ENCODE measurements at places on chromosomes 5 and 9.

GRCh38 chr9:133520121-133520835, 4.5 kb downstream of the MYMK start:
- DNase-seq: no peak

DNA sequence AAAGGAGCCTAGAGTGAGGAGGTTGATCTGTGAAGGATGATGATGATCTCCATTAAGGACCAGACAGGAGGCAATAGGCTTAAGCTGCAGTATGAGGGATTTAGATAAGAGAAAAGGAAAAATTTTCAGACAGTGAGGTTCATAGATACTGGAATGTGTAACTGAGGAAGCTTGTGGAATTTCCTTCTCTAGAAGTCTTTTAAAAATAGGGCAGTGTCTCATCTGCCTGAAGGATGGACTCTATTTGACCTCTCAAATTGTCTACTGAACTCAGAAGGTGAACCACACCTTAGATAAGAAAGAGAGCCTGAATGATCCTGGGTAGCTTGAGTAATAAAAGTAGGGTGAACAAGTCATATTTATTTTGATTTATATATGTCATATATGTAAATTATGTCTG, 148.2 kb upstream of the CDKN2B start:
- DNase-seq: no peak

- no peak for DNase-seq
Observed at GRCh38 chr5:62935660-62936059, 357.0 kb downstream of the LRRC70 start.

GRCh38 chr5:10595672-10596309, 31.9 kb downstream of the ANKRD33B start:
- peak; percentile 94 for DNase-seq

DNA sequence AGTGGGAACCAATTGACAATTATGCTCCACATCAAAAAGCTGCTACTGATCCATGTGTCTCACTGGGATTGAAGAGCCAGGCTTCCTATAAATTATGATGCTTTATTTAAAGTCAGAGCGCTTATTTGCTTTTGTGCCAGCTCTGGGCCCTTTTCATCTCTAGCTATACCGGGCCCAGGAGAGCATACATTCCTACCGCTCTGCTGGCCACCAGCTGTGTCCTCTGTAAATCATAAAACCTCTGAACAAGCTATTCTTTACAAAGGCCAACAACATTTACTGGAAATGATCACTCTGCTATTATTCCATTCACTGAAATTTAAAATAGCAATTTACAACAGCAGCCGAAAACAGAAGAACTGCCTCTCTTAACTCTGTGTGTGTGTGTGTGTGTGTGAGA, 86.6 kb downstream of the ZNF608 start:
- no peak for DNase-seq

GRCh38 chr5:116382032-116382873, 192.4 kb downstream of the SEMA6A start:
- DNase-seq: no peak

DNA sequence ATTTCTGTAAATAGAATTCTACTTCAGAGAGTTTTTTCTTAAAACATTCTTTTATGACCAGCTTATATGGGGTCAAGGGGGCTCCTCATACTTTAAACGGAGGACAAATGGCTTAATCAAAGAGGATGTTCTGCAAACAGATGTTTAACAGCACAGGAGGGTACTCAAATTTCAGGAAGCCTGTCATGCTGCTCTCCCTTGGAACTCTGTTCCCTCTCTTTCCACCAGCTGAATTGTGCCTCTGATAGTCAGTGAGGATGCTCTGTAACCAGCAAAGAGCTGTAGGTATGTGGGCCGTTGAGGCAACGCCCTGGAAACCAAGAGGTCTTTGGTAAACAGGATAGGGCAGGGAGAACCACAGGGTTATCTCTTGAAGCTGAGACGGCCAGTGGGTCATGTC, 161.1 kb downstream of the C5orf15 start:
- no peak for DNase-seq

DNA sequence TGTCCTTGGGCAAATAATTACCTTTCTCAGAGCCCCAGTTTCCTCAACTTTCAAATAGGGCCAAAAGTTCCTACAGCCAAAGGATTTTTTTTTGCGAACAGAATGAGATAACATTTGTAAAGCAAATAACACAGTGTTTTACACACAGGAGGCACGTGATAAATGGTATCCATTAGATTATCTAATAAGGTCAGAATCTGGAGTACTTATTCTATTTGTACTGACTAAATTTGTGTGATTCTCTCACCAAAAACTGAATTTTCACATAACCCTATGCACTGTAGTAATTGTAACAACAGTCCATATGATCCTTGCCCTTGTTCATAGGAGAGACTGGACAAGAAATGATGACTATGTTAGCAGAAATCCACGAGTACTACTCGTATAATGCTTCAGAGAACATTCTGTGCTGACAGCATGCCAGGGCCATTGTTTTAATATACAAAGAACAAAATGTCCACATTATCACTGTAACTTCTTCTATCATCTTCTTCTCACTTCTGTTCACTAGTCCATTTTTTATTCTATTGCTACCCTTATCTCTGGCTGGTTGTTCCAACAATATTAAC, 13.9 kb upstream of the FEM1C start:
- DNase-seq: no peak

- DNase-seq: no peak
Observed at GRCh38 chr9:129394886-129395279, 216.8 kb upstream of the IER5L start.

- no peak for DNase-seq
Observed at GRCh38 chr5:120314191-120314590, 149.9 kb upstream of the PRR16 start.

- peak; percentile 37 for DNase-seq
Observed at GRCh38 chr9:88462191-88462590, 72.8 kb upstream of the NXNL2 start.

DNA sequence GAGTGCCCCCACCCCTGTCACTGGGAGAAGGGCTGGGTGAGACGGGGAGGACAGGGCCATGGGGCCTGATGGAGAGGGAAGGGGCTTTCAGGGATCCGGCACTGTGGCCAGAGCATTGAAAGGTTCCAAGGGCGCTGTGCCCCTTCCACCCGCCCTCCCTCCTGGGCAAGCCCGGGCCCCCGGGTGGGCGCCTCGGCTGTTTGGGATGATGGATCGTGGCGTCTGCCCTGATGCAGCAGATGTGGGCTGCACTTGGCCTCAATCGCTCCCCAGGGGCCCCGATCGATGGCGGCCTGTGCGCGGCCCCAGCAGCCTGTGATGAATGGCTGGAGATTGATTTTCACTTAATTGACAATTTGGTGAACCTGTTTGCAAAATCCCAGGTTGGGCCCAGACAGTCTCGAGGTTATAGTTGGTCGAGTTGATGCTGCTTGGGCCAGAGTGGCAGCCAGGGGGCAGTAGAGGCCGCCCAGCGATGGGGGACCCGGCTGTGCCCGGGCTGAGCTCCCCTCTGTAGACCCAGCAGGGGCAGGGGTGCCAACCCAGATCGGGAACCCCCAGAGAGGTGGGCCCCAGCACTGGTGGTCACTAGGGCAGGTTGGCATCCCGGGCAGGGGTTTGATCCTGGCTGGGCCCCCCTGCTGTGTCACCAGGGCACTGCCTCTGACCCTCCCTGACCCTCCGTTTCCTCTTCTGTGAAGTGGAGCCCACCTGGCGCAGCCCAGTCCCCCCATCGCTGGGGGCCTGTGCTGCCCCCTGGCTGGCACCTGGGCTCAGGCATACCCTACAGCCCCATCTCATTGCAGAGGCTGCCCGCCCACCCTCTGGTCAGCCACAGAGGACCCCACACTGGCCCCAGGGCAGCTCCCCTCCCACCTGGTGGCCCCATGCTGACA, 34.7 kb downstream of the LHX3 start:
- no peak for DNase-seq

GRCh38 chr9:129497813-129498450, 123.0 kb downstream of the C9orf50 start:
- DNase-seq: no peak

DNA sequence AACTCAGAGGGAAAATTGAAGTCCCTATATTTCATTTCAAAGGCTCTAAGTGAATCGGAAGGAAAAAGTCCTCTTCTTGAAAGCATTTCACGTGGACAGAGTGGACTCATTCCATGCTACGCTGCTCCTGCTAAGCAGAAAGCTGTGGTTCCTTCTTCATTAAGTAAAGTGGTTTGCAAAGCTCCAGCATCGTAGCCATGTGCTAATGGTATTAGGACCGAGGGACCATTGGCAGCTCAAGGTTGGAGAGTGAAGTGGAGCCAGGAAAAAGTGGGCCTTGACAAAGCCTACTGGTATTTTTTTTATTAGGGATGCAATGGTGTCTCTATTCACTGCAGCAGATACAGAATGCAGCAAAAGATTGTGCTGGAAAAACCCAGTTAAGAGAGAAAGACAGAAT, 16.4 kb upstream of the SEMA4D start:
- no peak for DNase-seq

DNA sequence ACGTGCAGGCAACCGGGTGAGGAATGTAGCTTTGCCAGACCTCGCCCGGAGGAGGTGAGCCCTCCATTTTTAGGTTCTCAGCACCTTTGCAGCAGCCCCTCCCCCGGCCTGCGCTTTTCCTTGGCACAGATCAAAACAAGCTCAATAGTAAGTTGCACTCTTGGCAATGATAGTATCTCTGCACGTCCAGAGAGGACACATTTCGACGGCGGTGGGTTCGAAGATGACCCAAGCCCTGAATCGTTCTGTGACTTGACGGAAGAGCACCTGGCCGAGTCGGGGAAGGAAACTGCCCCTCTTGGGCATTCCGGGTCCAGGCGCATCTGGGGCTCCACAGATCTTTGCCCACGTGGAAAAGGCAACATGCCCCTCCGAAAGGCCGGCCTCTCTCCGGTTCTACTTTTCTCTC, 904 bp downstream of the GDNF start:
- DNase-seq: no peak

DNA sequence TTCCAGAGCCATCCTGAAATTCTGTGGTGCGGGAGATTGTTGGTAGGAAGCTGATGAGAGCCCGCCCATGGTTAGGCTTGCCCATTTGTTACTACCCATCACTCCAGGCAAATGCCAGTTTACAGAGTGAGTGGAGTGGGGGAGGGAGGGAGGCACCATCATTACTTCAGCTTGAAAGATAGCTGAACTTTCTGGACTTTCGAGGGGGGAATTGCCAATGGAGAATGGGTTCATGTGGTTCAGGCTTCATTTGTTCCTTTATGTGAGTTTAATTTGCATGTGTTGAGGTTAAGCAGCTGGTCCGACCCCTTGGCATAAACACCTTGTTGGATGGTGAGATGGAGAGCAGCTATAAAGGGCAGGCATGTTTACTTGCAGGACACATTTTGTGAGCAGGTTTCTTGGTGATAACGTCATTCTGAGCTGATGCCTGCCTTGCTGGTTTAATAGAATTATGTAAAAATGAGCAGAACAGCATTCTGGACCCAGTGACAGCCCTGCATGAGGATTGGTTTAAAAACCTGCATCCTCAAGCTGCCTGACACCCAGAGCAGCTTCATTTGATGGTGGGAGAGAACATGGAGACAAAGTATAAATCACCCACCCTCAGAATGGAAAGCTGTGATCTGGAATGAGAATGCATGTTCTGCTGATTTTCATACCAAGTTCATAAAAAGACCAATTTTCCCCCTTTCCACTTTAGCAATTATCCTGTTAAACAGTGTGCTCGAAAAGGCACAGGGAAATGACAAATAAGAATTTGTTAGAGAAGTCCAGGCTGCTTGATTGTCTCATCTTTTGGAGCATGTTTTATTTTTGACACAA, 106.3 kb downstream of the TRIO start:
- no peak for DNase-seq

DNA sequence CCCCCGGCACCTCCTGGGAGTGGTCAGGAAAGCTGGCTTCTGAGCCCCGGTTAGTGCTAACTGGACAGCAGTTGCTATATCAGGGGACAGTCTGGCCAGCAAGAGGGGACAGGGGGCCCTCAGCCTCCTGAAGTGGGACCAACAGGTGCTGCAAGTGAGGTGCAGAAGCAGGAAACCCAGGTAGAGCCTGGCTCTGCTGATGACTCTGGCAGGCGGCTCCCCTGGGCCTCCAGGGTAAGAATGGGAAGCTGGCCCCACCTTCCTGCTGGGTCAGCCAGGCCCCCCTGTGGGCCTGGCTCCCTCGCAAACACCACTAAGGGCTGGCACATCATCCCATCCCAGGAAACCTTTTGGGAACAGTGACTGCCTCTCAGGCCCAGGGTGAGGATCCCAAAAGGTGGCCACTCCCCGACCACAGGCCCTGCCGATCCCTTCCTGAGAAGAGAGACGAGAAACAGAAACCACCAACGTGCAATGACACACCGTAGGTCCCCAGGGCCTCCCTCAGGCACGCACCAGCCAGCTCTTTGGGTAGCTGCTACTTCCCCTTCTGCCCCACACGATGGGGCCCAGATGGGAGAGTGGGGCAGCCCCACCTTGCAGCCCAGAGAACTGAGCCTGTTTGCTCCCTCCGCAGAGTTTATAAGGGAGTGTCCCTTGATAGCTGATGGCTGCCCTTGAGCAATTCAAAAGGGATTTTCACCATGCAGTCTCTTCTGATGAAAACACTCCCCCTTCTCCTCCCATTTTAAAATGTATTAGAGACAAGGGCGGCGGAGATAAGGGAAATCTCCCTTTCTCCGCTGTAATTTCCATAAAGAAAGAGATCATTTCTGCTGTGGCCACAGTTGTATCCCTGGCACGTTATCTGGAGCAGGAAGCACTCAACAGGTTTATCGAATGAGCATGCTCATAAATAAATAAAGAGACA, 76.8 kb downstream of the STK10 start:
- DNase-seq: no peak

GRCh38 chr5:135095052-135095715, 61.2 kb upstream of the PITX1 start:
- DNase-seq: no peak

GRCh38 chr5:96297867-96298266, 135.2 kb downstream of the PCSK1 start:
- no peak for DNase-seq

- no peak for DNase-seq
Observed at GRCh38 chr5:36273809-36274526, 27.7 kb downstream of the RANBP3L start.

DNA sequence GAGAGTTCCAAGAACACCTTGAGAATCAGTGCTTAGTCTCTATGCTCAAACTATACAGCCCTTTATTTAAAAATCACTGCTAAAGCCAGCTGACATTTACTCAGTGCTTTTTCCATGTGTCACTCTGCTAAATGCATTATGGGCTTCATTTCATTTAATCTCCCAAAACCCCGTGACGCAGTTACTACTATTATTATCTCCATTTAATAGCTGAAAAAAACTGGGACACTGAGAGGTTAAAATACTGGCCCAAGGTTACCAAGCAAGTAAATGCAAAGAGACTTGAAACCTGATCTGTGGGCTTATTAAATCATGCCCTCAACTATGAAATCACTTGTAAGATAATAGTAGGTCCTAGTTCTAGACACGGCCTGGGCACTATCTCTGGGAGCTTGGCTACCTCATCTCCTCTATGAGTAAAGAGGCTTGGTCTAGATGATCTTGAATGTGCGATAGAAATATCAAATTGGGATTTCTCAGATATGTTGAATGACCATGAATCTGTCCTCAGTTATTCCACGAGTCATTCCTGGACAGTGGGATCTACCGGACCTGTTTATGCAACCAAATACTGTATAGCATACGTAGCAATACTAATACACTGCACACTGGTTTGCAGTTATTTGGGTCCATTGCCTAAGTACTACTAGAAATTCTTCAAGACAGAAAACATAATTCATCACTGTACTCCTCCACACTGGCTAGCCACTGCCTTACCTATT, 32.3 kb downstream of the MARCHF11 start:
- no peak for DNase-seq

- DNase-seq: no peak
Observed at GRCh38 chr9:70085241-70085640, 41.6 kb downstream of the MAMDC2 start.

- DNase-seq: peak; percentile 30
Observed at GRCh38 chr5:26329562-26330189, 708.7 kb downstream of the CDH9 start.

GRCh38 chr9:113682297-113682771, 193.8 kb upstream of the ZNF618 start:
- DNase-seq: peak; percentile 63
